Tibial artery (tissue), 4 donors: ENCODE measurements at places on chromosomes 6 and 20.

- no peak for DNase-seq
Observed at GRCh38 chr6:42978487-42978838, 518 bp downstream of the PEX6 start.

DNA sequence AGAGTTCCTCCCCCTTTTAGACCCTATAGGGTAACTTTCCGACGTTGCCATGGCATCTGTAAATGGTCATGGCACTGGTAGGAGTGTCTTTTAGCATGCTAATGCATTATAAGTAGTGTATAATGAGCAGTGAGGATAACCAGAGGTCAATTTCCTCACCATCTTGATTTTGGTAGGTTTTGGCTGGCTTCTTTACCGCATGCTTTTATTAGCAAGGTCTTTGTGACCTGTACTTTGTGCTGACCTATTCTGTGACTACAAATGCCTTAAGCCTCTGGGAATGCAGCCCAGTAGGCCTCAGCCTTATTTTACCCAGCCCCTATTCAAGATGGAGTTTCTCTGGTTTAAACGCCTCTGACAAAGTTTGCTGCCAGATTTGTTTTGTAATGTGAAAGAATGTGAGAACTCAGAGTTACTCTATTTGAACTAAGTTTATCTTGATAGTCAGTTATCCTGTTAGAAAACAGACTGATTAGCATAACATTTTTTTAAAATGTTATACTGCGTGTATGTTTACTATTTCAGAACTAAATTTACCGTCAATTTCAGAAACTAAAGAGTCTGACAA is 111.3 kb upstream of the PRSS16 start:
- no peak for DNase-seq

DNA sequence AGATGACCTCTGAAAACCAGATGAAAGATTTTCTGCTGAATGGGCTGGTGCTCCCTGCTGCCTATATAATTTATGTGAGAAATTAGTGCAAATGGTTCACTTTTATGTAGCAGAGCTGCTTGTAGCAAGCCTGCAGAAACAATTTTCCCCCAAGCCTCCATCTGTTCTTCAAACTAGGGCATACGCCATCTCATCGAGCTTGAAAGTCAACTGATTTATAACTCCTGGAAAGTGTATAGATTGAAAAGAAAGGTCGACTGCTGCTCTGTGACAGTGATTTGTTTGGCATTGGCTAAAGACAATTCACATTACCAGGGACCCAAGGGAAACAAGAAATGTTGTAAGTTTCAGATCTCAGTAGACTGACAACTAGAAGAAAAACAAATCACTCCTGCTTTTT is 93.3 kb downstream of the PACRG start:
- no peak for DNase-seq

- no peak for DNase-seq
Observed at GRCh38 chr6:11291582-11291981, 59.1 kb upstream of the NEDD9 start.

DNA sequence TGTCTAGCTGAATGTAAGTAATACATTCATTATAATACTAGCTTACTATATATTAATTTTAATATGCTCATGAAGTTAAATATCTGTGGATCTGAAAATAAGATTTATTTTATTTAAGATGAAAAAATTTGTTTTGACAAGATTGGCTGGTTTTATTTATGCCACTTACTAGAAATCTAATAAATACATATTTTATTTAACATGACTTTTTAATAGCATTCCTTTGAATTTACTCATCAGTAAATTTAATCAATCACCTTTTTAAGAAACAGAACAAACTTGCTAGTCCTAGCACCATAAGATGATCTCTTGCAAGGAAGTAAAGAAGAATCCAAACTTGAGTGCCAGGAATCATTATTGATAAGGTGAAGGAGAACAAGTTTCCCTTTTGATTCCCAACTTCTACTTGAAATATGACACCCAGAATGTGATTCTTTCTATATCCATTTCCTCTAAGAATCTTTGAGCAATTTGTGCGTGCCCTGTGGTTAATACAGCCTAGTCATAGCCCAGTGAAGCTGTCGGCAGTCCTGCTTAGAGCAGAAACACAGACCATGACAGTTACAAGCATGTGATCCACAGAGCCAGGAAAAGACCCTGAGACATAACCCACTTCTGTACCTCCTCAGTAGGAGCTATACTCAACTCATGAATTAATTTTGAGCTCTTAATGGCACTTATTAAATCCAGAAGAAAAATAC is 282.3 kb upstream of the QKI start:
- DNase-seq: no peak

DNA sequence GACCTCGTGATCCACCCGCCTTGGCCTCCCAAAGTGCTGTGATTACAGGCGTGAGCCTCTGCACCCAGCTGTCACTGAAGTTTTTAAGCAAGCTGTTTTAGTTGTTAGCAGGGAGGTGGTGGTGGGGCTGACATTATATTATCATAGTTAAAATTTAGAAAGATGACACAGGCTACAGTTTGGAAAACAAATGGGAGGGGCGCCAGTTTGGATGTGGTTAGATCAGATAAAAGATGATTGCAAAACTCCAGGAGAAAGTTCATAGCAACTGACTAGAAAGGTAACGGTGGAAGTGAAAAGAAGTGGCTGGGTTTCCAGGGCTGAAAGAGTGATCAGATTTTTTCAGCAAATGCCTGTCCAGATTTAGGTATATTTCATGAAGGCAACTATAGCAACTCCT is 311.9 kb upstream of the CITED2 start:
- DNase-seq: peak; percentile 74

GRCh38 chr6:36232172-36232571 is 35.6 kb downstream of the BRPF3 start:
- no peak for DNase-seq

DNA sequence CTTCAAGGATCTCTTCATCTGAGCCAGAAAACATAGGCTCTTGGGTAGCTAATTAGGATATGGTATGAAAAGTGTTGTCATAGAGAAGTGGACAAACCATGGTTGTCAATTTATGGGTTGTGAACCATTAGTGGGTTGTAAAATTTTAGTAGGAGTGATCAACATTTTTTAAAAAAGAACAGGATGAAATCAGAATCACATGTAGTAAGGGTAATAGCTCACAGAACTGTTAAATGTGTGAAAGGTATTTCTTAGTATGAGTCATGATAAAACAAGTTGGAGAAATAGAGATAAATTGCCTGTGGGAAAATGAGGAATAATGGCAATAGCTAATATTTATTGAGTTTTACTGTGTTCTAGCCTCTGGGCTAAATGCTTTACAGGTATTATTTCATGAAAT is 113.4 kb downstream of the MAP3K4 start:
- no peak for DNase-seq

DNA sequence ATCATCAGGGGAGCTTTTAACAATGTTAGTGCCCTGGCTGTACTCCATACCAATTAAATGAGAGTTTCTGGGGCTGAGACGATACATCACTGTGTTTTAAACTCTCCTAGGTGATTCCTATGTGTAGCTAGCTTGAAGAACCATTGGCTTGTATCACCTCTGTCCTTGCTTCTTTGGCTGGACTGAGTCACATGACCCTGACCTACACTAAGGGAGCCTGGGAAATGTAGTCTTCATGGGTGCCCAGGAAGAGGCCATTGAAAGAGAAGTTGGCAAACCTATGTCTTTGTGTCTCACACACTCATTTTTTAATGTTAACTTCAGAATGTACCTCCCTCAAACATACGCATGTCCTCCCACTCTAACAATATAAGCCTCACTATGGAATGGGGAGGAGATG is 506.6 kb downstream of the DHX35 start:
- DNase-seq: no peak

GRCh38 chr20:49821381-49821780 is 8.8 kb downstream of the SLC9A8 start:
- no peak for DNase-seq

DNA sequence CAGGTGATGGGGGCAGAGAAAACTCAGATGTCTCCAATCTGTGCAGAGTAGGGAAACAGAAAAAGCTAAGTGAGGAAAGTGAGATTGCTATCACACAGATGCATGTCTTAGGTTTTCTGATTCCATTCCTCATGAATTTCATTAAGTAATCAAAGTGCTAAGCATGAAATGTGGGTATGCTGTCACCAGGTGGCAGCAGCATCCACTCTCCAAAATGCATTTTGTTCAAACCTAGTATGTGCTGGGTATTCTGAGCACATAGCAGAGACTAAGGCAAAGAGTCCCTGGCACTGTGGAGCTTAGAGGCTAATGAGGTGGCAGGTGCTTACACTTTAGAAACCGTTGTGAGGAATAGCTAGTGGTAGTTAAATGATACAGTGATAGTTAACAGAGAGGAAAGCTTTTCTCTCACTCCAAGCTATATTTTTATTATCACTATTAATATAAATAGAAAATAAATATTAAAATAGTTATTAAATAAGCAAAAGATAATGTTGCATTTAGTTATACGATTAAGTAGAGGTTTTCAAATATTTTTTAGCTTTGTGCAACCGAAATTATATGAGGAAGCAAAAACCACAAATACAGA is 179.5 kb downstream of the CDH26 start:
- no peak for DNase-seq

GRCh38 chr20:56453352-56453751 is 15.1 kb upstream of the RTF2 start:
- peak; percentile 10 for DNase-seq

DNA sequence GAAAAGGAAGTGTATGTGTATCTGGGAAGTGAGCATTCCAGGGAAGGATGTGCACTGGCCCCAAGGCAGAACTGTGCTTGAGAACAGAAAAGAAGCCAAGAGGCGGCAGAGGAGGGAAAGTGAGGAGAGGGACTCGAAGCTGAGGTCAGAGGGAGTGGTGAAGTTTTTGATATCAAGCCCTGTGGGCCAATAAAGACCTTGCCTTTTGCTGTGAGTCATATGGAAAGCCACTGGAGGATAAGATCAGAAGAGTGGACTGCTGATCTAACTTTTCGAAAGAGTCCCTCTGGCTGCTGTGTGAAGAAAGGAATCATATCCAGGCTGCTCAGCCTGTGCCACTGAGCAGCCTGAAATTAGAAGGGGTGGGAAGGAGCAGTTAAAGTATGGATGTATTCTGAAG is 99.4 kb downstream of the EYA4 start:
- no peak for DNase-seq
